ENCODE measurements at places on chromosomes 3 and 15. TPM values are rescaled to one million over a fixed set of nuclear protein-coding genes. Genes with fewer than 3 reads are reported as not detected.

FRMD5 gene
- total RNA-seq = 20.8 TPM

GCSAM gene
- 0.29 TPM for total RNA-seq

PRR20G gene
- total RNA-seq = not detected

TTLL13 gene
- total RNA-seq = not detected

CASR gene
- not detected for total RNA-seq

PCSK6 gene
- total RNA-seq = 20.0 TPM

GABRB3 gene
- total RNA-seq = 23.7 TPM

C3orf70 gene
- total RNA-seq = 3.5 TPM

GOLGA8G gene
- total RNA-seq = not detected

FBXO40 gene
- total RNA-seq = 228 TPM

GRCh38 chr15:78368651-78369050, 28.5 kb downstream of the CRABP1 start:
- no peak for DNase-seq

- DNase-seq = no peak
Measured at GRCh38 chr3:1423566-1424089, 330.8 kb downstream of the CNTN6 start.

GRCh38 chr3:64405211-64405835, 180.1 kb upstream of the PRICKLE2 start:
- no peak for DNase-seq

DNA sequence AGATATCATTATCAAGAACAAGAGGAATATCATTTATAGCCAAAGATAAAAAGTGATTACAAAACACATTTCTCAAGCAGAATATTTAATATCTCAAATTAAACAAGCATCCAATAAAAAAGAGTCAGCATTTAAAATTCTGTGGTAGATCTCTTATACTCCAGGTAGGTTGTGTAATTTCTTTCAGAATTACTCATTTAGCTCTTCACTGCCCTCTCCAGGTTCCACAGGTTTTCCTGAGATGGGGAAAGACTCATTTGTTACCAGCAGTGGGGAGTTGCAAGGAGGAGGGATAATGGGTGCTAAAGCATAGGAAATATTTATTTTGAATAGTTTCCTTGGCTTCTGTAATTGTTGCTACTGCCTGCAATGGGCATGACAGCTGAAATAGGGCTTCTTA, 83.1 kb upstream of the RASGRP1 start:
- no peak for DNase-seq

GRCh38 chr3:136750209-136750896, 1.8 kb downstream of the STAG1 start:
- DNase-seq = no peak

DNA sequence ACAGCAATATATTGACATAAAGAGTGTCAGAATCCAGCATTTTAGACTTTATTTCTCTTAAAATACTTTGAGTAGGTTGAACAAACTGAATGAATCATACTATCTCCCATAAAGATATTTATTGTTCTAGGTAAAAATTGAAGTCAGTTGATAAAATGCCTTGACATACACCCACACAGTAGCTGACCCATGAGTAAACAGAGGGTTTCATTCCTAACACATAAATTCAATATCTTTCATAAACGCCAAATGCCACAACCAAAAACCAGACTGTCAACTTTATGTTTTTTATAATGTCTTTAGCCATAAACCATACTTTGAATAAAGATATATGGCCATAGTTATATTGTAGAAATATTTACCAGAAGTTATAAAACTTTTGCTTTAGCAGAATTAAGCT, 742.4 kb downstream of the NAALADL2 start:
- no peak for DNase-seq

DNA sequence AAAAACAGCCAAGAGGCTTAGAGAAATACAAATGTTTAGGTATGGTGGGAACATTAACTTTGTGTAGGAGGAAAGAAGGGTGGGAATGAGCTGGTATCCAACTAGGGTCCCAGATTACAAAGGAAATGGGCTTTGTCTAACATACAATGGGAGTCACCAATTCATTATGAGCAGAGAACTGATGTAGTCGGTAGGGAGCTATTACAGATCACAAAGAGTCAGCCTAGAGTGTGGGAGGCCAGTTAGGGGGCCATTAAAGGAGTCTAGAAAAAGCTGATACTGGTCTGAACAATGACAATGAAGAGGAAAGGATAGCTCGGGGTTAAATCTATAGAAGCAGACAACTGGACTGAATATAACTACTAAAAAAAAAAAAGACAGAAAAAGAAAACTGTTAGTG, 15.5 kb downstream of the ANO10 start:
- no peak for DNase-seq

DNA sequence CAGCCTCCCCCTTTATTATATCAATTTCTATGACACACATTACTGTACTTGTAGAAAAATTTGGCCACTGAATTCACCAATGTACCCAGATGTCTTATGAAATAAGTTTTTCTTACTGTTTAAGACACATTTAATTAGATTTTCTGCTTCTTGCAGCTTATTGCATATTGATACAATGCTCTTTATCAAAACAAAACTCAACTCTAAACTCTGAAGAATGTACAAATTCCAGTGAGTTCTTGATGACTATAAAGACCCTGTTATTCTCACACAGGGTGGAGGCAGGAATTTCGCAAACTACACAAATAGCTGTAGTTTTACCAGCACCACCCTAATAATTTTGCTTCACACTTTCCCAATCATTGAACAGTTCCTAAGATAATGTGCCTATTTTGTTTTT, 22.0 kb downstream of the CMTM6 start:
- DNase-seq = no peak

DNA sequence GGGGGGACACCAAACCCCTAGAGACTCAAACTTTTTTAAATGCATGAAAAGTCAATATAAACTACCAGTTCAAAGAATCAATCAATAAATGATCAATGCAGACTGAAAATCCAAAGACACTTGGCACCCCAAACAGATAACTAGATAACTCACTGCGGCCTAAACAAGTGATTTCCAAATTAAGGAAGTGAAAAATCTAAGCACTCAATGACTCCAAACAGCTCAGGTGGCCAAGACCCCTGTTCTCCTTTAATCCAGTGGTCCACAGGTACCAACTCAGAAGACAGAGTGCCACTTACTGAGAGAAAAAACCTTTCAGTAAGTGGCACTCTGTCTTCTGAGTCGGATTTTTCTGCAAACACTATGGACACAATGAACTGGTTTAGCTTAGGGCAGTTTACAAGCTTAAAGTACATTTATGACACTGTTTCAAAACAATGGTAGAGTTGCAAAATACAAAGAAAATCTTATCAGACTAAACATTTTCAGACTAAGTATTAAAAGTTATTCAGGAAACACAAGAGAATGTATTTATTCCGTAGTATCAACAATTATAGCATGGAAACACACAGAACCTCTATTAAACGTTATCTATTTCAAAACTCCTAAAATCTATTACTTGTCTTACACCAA, 4.7 kb downstream of the DLG1 start:
- DNase-seq = no peak

GRCh38 chr15:101523560-101523940, 34.0 kb upstream of the PCSK6 start:
- no peak for DNase-seq

GRCh38 chr15:26391567-26392194, 381.2 kb downstream of the GABRB3 start:
- DNase-seq = no peak

- DNase-seq = peak; percentile 26
Measured at GRCh38 chr3:123350971-123351370, 97.9 kb downstream of the ADCY5 start.

GRCh38 chr3:181709537-181710279, 2.0 kb upstream of the SOX2 start:
- peak; percentile 89 for DNase-seq

DNA sequence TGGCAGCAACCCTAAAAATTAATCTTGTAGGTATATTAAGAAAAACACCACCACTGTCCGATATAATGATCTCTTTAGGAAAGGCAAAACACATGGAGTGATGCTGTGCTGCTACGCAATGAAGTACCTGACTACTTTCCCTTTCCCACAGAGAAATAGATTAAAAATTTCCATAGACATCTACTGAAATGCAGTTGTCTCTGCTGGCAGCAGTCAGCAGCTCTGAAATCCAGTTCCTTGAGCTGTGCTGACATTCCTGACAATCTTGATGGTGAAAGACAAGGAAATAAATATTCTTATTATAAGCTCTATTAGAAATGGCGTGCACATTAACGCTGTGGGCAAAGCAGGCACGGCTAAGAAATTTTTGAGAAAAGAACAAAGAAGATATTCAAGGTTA, 287.6 kb downstream of the IL5RA start:
- DNase-seq = no peak

- no peak for DNase-seq
Measured at GRCh38 chr3:15797642-15798303, at the start of gene ANKRD28. ANKRD28 (minus strand) TSS chr3:15797979; CDS start chr3:15796521, 1,458 bp downstream.

- DNase-seq = no peak
Measured at GRCh38 chr3:86830566-86830965, 160.4 kb downstream of the VGLL3 start.

- DNase-seq = no peak
Measured at GRCh38 chr15:46442184-46442583, 807.4 kb downstream of the SQOR start.

- DNase-seq = no peak
Measured at GRCh38 chr3:20280257-20280656, 94.3 kb upstream of the SGO1 start.

- DNase-seq = no peak
Measured at GRCh38 chr15:36005542-36005941, 459.6 kb upstream of the DPH6 start.

Measured in right cardiac atrium (tissue), 5 donors.